MV-4-11 (cell line): ENCODE measurements at places on chromosomes 16 and 17.

- DNase-seq, result no peak
Measured at GRCh38 chr17:16491131-16491702, 776 bp downstream of the LRRC75A start.

DNA sequence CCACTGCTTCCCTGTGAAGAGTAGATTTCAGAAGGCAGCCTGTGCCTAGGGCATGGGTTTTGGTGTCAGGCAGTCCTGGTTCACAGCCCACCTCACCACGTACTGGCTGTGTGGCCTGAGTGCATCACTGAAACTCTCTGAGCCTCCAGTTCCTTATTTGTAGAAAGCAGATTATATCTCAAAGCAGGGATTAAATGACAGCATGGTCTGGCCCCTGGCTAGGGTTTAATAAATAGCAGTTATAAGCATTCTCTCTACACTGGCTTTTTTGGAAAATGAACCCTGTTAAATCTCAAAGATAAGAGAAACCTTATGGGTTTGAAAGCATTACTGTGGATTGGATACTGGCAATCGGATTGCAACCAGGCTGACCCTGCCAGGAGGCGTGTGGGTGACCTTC is 2.9 kb upstream of the MT1M start:
- peak; percentile 34 for DNase-seq

DNA sequence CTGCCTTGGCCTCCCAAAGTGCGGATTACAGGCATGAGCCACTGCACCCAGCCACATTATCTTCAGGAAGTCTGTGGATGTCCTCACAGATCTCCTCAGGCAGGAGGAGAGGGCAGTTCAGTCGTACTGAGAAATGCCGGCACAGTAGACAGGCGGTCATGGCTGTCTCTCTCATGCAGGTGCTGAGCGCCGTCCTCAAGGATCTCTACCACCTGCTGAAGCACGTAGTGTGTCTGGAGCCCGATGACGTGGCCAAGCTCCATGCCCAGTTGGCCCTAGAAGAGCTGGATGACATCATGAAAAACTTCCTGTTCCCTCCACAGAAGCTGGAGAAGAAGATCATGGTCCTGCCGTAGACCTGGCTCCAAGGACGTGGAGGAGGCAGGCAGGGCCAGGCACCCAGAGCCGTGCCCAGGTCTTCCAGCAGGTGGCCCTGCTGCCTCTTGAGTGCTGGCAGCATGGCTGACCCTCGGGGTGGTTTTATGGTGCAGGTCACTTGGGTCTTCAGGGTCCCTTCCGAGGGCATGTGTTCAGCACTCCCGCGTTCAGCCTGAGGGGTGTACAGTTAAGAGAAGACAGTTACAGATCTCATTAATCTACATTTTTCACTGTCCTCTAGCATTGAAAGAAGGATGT is 22.0 kb upstream of the HAS3 start:
- DNase-seq, result no peak

DNA sequence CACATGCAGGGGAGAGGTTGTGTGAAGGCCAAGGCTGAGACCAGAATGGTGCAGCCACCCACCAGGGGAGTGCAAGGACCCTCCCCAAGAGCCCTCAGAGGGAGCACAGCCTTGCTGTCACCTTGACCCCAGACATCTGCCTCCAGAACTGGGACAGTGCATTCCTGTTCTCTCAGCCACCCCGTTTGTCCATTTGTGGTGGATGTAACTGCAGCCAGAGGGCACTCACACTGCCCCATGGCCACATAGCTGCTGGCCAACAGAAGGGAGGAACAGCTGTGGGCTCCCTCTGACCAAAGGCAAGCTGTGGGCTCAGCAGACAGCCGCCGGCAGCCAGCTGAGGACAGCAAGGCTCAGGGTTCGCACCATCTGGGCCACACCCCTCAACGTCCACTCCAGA is 49.8 kb upstream of the KLHDC4 start:
- no peak for DNase-seq

GRCh38 chr17:42311240-42312034 is 23.1 kb downstream of the STAT5A start:
- peak; percentile 80 for DNase-seq

DNA sequence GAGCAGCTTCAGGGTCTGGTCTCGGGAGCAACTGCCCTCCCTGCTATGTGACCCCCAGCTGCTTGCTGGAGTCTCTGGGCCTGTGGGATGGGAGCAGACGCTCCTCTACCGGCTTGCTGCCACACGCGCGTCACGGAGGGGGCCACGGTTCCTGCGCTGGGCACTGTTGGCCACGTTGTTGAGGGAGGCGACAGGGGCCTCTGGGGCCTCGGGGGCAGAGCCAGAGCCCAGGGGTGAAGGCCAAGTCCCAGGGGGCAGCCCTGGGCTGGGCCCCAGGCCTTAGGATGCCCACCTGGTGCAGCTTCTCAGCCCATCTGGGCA is 56.6 kb downstream of the ZFPM1 start:
- no peak for DNase-seq

DNA sequence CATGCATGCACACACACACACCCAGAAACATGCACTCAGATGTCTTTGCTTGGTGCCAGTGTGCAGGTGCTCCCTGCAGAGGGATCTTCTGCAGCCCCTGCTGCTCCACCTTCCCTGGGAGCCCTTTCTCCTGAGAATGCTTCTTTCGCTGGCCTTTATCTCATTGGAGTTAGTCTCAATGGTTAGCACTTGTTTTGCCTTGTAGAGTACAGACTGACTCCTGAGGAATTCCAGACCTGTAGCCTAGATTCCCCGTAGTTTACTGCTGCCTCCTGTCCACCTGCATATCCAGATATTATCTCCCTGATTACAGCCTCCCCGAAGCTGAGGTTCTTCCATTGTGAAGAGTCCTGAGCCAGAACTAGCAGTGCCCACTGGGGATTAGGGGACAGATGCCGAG is 3.1 kb upstream of the KRT12 start:
- no peak for DNase-seq

GRCh38 chr16:73504591-73505575 is 457.0 kb upstream of the ZFHX3 start:
- no peak for DNase-seq

DNA sequence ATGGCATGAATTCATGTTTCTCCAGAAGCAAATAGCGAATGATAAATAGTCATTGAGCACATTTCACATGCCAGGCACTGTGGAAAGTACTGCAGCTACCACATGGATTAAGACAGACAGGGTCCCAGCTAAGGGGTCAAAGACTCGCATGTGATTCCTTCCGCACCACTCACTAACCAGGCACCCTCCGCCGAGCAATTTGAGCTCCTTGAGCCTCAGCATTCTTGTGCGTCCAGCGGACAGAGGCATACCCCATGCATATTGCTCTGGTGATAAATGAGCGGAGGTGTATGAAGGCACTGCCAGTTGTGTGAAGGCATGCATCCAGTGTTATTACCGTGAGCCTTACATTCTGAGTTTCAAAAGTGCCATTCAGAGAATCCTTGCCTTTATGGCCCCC is 358.7 kb downstream of the HS3ST4 start:
- no peak for DNase-seq

GRCh38 chr17:2388683-2389055 is 12.2 kb downstream of the MNT start:
- DNase-seq, result no peak

GRCh38 chr16:48013491-48013901 is 142.3 kb downstream of the ABCC12 start:
- DNase-seq, result no peak

- no peak for DNase-seq
Measured at GRCh38 chr16:28276301-28276700, 16.0 kb upstream of the SBK1 start.

DNA sequence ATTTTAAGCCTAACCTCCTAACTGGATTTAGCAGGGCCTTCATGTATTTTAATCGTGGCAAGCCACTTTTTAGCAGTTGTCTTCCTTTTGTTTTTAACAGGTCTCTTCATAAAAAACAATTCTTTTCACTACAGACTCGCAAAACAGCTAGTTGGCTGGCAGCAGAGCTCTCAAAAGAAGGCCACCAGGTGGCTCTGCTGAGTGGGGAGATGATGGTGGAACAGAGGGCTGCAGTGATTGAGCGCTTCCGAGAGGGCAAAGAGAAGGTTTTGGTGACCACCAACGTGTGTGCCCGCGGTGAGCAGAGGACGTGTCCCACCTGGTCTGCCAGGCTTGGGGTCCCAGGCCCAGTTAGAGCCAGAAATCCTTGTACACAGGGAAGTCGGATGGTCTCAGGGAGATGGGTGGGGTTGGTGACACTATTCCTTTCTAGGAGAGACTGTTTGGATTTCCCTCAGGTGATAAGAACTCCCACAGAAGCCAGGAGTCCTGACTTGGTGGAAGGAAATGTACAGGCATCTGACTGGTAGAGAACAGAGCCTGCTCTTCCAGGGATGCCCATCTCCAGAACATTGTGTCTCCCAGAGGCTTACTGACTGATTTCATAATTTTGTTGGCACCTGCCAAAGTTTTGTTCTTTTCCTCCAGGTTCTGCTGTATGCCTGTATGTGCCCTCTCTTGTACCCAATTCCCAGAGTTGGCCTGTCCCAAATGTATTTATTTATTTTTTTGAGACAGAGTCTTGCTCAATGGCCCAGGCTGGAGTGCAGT is 14.9 kb upstream of the DDX19A start:
- no peak for DNase-seq

DNA sequence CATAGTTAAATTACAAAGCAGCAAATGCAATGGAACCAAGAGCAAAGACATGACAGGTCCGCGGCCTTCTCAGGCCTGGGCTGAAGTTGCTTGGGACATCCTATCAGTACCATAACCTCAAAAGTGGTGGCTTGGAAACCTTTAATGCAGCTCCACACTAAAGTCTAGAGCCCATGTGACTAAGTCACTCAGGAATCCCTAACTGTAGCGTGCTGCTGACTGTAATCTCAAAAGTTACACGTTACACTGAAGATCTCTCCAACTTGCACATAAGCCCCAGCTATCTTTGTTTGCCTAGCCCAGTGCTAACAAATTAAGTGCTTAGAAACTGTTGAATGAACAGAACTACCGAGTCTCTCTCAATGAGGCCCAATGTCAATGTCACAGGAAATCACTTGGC is 27.8 kb downstream of the NUP88 start:
- DNase-seq, result no peak

DNA sequence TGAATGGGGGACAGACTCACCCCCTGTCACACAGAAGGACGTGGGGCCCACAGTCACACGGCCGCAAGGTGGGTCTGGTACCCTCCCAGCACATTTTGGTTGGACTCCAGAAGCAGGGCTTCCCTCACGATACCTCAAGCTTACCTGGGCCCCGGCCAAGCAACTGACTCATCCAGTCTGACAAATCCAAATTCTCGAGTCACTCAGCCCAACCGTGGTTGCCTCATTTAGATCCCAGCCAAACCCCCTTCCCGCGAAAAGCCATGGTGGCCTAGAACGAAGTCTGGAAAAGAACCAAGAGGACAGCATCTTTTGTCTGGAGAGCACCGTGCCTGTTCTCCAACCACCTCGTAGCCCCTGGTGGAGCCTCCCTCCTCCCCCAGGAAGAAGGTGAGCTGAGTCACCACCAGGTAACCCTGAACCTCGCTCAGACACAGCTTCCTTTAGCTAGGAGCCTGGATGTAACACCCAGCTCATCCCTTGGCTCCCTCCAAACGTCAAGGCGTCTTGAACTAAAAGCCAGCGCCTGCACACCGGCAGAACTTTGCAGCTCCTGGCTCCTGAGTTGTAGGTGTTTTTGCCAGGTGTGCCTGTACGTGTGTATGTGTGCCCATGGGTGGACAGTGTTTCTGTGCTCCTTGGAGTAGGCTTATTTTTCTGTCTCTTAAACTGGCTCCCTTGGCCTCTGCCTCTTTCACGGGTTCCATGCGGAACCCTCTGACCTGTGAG is 78.9 kb downstream of the CMIP start:
- no peak for DNase-seq

GRCh38 chr16:59573528-59574271 is 839.6 kb upstream of the GOT2 start:
- DNase-seq, result no peak

- DNase-seq, result peak; percentile 60
Measured at GRCh38 chr16:23514381-23515152, 4.3 kb upstream of the GGA2 start.

GRCh38 chr17:7580604-7581575 is 1.5 kb downstream of the CD68 start:
- no peak for DNase-seq

DNA sequence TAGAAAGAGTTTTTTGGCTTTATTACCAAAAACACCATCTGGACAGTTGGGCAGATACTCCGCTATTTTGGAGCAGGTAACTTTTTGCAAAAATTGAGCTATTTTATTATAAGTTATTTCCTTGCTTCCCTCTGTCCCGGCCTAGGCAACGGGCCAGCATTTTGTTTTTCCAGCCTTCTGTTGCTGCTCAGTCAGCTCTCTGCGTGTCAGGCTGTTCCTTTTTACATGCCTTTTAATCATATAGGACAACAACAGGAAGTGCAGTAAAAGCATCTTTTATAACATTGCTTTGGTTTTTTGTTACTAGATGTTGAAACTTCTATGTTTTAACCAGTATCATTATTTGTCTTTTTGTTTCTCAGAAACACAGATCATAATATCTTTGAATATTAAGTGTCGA is 30.4 kb downstream of the PPM1D start:
- DNase-seq, result no peak

- no peak for DNase-seq
Measured at GRCh38 chr17:77303620-77304019, 162.9 kb downstream of the SEC14L1 start.

DNA sequence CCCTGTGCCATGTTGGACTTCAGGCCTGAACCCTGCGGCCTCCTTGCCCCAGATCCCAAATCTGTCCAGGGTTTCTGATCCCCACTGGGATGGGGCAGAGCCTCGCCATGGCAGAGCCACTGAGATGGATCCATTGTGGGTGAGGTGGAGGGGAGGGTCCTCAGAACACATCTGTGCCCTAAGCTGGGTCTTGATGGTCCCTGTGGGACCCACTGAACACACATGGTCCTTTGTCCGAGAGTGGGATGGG is 38.0 kb upstream of the KSR1 start:
- DNase-seq, result no peak

DNA sequence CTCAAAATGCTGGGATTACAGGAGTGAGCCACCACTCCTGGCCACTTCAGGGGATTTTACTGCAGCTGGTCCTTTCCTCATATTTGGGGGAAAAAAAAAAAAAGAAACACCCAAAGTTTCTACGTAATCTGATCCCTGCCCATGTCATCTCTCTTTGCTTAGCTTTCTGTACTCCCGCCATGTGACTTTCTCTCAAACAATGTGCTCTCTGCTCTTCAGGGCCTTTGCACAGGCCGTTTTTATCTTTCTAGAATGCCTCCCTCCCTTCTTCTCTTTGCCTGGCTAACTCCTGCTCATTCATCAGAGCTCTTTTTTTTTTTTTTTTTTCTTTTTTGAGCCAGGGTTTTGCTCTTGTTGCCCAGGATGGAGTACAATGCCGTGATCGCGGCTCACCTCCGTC is 4.9 kb upstream of the HDAC5 start:
- no peak for DNase-seq

DNA sequence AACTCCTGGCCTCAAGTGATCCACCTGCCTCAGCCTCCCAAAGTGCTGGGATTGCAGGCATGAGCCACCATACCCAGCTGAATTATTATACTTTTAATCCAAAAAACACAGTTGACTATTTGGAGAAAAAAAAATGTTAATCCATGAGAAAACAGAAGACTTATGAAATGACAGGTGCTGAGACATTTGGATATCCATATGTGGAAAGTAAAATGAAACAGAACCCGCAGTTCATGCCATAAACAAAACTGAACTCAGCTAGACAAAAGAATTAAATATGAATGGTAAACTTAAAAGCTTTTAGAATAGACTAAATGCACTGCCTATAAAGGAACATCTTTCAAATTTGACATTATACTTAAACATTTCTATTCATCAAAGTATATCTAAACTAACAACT is 8.2 kb upstream of the RBBP6 start:
- DNase-seq, result no peak

- DNase-seq, result no peak
Measured at GRCh38 chr16:85365120-85365519, 248.0 kb upstream of the GSE1 start.

- DNase-seq, result no peak
Measured at GRCh38 chr17:27977751-27978688, 64.5 kb upstream of the NLK start.
